ENCODE measurements at places on chromosomes 7 and 10. TPM values are rescaled to one million over a fixed set of nuclear protein-coding genes. Genes with fewer than 3 reads are reported as not detected.

NKX1-2 gene
- total RNA-seq: 2.1 TPM

ACBD7 gene
- 0.13 TPM for total RNA-seq

- DNase-seq: no peak
Observed at GRCh38 chr7:148230296-148230695, 360.3 kb upstream of the C7orf33 start.

DNA sequence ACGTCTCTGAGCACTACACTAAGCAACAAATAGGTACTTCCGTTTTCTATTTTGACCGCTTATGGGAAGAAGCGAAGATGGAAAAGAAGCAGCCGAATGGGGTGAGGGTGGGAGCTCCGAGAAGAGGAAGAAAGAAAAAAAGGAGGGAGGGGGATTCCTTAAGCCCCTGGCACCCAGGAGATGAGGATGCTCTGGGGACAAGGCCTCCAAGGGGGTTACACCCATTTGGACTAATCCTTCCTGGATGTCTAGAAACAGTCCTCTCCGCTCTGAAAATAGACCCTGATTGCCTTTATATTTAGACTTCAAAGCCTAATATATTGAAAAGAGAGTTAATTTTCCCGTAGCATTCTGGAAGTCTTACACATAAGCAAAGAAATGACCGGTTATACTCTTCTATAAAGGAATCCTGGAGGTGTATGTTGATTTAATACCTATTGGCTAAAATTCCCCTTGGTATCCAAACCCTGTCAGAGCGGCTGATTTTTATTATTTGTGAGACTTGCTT is 676 bp upstream of the HTR7 start:
- no peak for DNase-seq

GRCh38 chr7:79610313-79610712 is 156.8 kb upstream of the MAGI2 start:
- DNase-seq: no peak

MYPN gene
- not detected for total RNA-seq

GRCh38 chr10:97791824-97792721 is 20.3 kb upstream of the SFRP5 start:
- DNase-seq: peak; percentile 38

TTYH3 gene
- total RNA-seq: 5.8 TPM

DNA sequence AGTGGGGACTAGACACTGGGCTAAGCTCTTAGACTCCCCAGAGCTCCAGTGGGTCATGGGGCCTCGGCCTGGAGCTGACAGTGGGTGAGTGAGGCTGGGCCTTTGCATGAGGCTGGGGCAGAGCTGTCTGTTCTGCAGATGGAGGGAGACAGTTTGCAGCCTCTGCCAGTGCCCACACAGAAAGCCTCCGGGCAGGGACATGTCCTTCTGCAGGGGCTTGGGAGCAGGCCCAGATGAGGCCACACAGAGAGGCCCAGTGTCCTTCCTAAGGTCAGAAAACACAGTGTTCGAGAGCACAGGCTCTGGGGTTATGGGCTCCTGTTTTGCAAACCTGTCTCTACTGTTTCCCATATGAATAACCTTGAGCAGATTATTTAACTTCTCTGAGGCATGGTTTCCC is 25.1 kb upstream of the HK1 start:
- no peak for DNase-seq

IQUB gene
- total RNA-seq: not detected

DNA sequence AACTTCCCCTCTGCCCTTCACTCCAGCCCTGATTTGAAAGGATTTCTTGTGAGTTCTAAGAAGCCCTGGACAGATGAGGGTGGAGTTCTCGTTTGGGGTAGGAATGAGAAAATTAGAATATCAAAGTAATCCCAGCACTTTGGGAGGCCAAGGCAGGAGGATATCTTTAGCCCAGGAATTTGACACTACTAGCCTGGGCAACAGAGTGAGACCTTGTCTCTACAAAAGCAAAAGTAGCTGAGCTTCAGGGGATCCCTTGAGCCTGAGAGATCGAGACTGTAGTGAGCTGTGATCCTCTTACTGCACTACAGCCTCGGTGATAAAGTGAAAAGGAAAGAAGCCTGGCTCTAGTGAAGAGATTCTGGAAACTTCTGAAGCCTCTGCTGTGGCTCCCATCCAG is 76.2 kb downstream of the TET1 start:
- no peak for DNase-seq

- no peak for DNase-seq
Observed at GRCh38 chr10:61529208-61529607, 76.0 kb upstream of the TMEM26 start.

DNA sequence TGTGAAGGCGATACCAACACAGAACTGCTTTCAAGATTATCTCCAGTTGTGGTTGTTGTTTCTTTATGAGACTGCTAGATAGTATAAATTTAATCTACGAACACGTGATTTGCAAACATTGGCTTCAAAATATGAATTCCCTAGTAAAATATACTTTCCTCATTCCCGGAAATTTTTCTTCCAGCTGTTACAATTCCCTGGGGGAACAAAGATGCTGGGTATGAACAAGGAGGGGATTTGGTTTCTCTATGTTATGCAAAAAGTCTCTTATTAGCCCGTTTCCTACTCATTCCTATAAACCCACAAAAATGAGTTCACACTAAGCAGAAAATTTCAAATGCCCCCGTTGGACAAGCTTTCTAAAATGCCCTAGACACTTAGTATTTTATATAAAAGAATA is 928.3 kb downstream of the CNTNAP2 start:
- no peak for DNase-seq

- DNase-seq: no peak
Observed at GRCh38 chr7:87147500-87147899, 4.8 kb upstream of the DMTF1 start.

GRCh38 chr7:27143023-27143949 is at the start of gene HOXA5:
Gene HOXA5 (minus strand): TSS chr7:27143681. CDS start chr7:27143607, 74 bp downstream.
- DNase-seq: peak; percentile 9

DNA sequence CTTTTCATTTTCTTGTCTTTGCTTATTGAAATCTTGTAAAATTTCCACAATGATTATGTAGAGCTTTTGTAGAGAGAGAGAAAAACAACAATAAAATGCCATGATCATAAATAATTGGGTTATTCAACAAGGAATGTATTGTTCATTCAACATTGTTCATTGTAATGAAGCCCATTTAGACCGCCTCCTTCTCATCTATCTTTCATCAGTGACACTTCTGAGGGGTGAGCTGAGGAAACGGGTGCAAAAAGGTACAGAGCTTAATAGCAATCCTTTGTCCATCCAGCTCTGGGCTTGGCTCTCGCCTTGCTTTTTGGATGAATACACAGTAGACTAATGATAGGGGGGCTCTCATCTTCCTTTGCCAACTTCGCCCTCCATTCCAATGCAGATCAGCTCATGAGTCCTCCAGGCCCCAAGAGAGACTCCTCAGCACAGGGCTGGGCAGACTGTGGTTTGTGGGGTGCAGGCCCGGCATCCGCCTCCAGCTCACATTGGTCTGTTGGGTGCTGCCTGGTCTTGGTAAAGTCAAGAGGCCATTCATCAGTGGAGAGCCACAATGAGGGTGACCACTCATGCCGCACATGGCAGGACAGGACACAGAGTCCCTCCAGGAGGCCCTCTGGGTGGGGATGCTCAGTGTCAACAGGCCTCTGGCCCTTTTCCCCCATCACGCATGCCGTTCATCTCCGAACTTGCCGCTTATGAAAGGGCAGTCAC is 17.9 kb upstream of the PPA1 start:
- DNase-seq: no peak

FAM180A gene
- total RNA-seq: not detected

DNA sequence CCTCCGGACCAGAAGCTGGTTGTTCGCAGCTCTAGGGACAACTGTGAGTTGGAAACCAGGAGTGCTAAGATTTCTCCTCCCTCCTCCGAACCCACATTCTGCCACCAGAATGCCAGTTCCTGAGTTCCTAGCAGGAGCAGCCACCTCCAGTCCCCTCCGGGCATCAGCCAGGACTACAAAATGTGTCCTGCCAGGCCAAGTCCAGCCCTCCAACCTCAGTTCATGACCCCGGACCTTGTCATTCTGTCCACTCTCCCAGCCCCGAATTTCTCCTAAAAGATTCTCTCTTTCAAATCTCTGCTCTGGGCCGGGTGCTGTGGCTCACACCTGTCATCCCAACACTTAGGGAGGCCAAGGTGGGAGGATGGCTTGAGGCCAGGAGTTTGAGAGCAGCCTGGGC is 2.3 kb downstream of the ZAN start:
- DNase-seq: no peak
